Activated CD8-positive, alpha-beta memory T cell treated with anti-CD3 and anti-CD28 coated beads for 36 hours (primary cell): ENCODE measurements at places on chromosomes 1 and 21. TPM values are rescaled to one million over a fixed set of nuclear protein-coding genes. Genes with fewer than 3 reads are reported as not detected.

ITGB2 gene
- total RNA-seq: 216 TPM

FCRL6 gene
- total RNA-seq: 0.21 TPM

ZBTB21 gene
- 37.8 TPM for total RNA-seq

SLC39A1 gene
- 82.4 TPM for total RNA-seq
